ENCODE measurements at places on chromosomes 5 and 9.

DNA sequence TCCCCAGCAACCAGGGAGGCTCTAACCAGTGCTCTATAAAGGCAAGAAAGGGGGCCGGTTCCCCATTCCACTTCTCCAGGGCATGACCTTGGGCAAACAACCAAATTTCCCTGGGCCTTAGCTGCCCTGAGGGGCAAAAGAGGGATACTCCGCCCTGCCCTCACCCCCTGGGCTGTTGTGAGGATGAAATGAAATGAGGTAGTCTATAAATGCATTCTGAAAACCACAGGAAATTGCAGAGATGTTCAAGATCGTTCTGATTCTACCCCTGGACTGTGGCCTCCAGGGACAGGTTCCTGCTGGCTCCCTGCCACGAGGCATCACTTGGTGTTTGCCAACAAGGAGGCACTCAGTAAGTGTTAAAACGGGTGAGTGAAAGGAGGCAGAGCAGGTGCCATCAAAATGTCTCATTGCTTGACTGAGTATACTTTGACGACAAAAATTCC lies 5.7 kb downstream of the RAPGEF1 start:
- DNase-seq = no peak

DNA sequence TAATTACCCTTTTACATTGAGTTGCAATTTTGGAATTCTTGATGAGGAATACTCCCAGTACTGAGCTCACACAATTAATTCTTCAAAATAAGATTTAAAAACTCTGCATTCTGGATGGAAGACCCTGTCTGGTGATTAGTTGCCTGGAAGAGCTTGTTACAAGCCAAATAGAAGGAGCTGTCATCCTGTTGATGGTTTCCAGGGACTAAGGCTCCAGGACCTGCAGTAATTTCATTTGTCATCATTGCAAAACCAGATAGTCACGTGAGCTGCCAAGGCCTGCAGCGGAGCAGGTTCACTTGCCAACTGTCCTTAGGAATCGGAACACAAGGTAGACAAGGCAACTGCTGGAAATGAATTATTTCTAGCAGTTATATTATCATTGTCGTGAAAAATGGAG lies 597.7 kb downstream of the CCDC171 start:
- no peak for DNase-seq

DNA sequence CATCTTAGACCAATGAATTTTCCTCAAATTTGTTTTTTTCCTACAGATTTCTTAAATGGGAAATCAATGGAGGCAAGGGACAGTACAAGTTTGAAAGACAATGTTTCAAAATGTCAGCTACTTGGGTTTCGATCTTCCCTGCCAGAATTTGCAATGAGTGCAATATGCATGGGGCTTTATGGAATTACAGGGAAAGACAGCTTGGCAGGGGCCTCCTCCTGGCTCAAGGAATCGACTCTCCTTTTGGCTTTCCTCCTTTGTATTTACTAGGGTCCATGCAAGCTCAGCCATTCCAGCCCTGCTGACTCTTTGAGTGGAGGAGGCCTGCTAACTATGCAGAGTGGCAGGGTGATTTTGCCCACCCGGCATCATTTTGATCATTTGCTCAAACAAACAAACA lies 63.2 kb downstream of the MED27 start:
- no peak for DNase-seq

- DNase-seq = peak; percentile 63
Measured at GRCh38 chr9:126326228-126327005, at the start of gene MVB12B. TSS of gene MVB12B (plus strand) at chr9:126326829. CDS start at chr9:126326930, 101 bp downstream.

DNA sequence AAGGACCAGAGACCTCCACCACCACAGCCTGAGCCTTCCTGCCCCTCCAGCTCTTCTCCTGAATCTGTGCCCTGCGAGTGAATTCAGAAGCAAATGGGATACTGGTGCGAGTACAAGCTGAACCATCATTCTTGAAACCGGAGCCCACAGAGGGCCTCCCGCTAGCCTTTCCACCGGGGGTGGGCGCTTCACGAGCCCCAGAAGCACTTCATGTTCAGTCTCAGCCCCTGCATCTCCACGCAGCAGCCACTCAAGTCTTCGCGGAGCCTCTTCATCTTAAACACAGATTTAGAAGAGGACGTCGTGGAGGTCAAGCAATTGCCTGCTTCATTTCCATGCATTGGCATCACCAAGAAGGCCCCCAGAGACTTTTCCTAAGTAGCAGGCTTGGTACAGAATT lies 26.0 kb upstream of the OLFM1 start:
- DNase-seq = no peak

DNA sequence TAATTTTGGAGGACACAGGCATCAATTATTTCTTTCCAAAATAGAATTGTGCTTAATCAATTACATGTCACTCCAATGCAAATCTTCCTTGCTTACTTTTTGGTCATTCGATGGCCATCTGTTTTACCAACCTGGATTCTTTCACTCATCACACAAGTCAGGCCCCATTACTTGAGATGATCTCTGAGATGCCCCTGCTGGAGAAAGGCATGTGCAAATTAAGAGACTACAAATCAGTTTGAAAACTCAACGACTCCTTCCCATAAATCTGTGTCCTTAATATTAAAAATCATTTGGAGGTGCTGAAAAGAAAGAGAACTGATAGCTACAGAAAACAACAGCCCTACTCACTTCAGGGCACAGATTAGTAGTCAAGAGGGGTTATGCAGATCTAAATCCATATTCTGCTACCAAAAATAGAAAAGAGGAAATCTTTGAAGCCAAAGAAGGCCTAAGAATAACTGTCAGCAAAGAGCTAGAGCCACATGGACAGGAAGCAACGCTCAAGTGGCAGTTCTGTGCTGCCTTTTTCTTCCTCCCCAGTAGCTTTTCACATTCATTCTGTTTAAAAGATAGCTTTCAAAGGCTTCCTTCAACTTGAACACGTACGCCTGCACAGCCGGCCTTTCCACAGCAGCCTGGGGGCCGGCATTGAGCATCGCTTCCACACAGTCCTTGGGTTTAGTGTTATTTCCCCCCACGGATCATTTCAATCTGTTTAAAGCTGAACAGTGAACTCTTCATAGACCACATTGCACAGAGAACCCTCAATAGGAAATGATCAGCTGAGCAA lies 79.3 kb upstream of the MAP3K1 start:
- DNase-seq = no peak

GRCh38 chr5:162407614-162408013 lies 340.0 kb downstream of the GABRG2 start:
- no peak for DNase-seq

DNA sequence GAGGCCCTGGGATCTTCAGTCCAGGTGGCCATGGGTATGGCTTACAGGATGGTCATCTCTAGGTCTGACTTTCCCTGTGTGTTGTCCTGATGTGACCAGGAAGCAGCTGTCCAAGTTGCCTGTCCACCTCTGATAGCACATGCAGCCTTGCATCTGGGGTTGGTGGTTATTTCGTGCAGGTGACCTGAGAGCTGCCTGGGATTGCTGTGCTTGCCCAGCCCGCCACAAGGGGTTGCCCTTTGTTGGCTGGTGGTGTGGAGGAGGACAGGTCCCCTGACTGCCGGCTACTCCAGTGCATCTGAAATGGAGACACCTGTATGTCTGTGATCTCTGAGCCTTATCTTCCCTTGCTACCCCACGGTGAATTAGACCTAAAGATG lies 212.6 kb downstream of the ARHGAP26 start:
- DNase-seq = no peak

DNA sequence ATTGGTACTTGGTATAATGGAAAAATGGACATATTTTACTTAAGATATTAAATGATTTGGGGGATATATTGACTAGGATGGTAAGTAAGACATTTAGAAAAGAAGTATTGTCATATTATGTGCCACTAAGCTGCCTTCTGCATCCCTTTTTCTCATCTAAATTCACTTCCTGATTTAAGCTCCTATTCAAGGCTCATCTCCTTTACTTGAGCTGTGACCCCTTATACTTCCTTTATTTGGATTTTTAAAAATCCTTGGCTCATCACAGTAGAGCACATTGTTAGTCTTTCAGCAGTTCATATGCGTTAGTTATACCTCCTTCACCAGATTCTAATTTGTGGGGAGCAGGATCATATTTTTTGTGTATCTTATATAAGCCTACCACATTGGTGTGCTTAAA lies 6.6 kb downstream of the COMMD10 start:
- no peak for DNase-seq

GRCh38 chr5:24747327-24747726 lies 102.5 kb upstream of the CDH10 start:
- DNase-seq = no peak

GRCh38 chr5:178279026-178279722 lies 46.6 kb upstream of the PHYKPL start:
- no peak for DNase-seq

DNA sequence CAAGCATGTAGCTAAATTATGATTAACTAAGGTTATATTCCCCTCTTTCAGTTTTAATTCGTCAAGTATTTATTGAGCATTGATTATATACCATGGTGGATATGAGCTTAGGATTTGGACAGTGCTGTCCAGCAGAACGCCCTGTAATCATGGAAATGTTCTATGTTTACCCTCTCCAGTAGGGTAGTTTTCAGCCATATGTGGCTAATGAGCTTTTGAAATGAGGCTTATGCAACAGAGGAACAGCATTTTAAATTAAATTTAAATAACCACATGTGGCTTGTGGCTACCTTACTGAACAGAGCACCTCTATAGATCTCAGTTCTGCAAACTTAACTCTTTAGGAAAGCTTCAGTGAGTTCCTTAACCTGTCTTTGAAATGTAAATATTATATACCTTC lies 59.1 kb downstream of the JMY start:
- no peak for DNase-seq

DNA sequence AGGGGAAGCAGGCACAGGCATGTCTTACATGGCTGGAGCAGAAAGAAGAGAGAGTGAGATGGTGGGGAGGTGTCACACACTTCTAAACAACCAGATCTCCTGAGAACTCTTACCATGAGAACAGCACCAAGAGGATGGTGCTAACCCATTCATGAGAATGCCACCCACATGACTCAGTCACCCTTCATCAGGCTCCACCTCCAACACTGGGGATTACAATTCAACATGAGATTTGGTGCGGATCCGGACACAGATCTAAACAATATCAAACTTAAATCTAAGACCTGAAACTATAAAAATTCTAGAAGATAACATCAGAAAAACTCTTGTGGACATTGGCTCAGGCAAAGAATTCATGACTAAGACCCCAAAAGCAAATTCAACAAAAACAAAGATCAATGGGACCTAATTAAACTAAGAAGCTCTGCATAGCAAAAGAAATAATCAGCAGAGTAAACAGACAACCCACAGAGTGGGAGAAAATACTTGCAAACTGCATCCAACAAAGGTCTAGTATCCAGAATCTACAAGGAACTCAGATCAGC lies 65.4 kb downstream of the SPATA31C2 start:
- DNase-seq = no peak

GRCh38 chr5:112957036-112957808 lies 19.4 kb upstream of the DCP2 start:
- DNase-seq = no peak

GRCh38 chr9:95910023-95910707 lies 34.7 kb downstream of the ERCC6L2 start:
- no peak for DNase-seq

DNA sequence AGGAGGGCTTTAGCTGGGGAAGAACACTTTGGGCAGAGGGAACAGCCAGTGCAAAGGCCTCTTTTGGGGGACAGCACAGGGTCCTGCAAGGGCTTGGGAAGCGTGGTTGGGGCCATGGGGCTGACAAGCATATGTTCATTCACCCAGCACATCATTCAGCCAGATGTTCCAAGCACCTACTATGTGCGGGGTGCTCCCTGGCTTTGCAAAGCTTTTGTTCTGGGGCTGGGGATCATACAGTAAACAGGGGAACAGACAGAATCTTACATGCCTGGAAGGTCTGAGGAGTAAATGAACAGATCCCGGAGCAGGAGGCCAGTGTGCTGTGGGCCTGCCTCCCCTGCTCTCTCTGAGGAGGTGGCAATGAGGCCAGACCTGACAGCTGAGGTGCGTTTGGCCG lies 16.7 kb downstream of the PSD2 start:
- no peak for DNase-seq

- DNase-seq = no peak
Measured at GRCh38 chr5:10295619-10296326, 11.9 kb downstream of the CMBL start.

- DNase-seq = no peak
Measured at GRCh38 chr5:162664846-162665245, 597.3 kb downstream of the GABRG2 start.

DNA sequence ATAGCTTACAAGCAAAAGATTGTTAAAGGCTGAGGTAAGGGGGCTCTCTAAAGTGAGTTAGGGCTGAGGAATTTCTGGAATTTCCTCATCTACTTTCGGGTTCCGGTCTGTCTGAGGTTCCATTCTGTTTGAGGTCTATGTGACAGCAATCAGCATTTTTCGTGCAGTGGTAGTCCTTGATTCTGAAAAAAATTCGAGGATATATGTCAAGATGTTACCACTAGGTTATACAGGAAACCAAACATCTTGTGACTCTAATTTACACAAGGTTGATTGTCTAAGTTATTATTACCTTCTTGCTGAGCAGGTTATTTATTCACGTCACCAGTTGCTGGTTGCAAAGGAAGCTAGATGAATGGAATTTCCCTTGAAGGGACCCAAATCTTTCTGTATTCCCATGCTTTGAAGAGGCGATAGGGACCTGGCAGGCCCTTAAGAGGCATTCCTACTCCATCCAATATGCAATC lies 35.2 kb downstream of the RLN2 start:
- no peak for DNase-seq

DNA sequence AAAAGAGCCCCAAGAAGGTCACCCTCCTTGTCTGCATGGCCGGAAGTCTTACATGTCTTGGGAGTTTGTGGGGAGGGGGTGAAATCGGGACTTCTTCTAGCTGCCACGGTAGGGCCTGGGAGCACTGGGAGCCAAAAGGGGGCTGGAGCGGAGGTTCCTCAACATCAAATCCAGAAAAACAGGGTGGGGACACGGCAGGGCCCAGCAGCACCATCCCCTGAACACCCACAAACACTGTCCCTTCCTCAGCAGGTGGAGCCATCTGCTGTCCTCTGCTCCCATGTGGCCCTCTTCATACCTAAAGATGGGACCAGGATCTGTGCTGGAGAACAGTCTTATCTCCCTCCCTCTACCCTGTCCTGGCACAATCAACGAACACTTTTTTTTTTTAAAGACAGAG lies 2.7 kb downstream of the TERT start:
- no peak for DNase-seq

Measured in GM10248 (cell line).